ENCODE measurements at places on chromosomes 6 and 20.

GRCh38 chr6:129153257-129153656 is 270.3 kb downstream of the LAMA2 start:
- no peak for DNase-seq

- DNase-seq, result peak; percentile 15
Measured at GRCh38 chr6:36724514-36725390, 27.1 kb downstream of the RAB44 start.

DNA sequence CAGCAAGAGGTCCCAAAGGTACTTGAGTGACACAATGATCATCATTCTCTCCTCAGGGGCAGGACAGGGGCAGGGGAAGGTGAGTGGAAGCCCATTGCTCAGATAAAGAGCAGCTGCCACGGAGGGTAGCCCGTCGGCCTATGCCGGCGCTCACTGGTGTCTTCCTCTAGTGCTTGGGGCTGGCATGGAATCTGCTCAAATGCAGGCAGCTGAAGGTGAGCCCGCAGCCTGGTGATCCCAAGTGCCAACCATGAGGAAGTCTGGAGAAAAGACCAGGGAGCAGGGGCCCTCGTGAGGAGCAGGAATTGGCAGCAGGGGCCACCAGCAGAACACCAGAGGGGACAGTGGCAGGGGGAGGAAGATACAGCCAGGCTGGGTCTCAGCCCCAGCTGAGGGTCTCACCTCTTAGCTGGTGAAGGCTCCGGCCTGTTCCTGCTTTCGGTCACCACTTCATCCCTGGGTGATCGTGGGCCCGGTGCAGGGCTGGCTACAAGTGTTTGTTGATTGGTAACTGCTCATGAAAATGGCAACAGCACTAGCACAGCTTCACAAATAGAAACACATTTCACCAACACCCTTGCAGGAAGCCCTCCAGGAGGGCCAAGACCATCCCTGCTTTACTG is 24.7 kb downstream of the RBCK1 start:
- no peak for DNase-seq

DNA sequence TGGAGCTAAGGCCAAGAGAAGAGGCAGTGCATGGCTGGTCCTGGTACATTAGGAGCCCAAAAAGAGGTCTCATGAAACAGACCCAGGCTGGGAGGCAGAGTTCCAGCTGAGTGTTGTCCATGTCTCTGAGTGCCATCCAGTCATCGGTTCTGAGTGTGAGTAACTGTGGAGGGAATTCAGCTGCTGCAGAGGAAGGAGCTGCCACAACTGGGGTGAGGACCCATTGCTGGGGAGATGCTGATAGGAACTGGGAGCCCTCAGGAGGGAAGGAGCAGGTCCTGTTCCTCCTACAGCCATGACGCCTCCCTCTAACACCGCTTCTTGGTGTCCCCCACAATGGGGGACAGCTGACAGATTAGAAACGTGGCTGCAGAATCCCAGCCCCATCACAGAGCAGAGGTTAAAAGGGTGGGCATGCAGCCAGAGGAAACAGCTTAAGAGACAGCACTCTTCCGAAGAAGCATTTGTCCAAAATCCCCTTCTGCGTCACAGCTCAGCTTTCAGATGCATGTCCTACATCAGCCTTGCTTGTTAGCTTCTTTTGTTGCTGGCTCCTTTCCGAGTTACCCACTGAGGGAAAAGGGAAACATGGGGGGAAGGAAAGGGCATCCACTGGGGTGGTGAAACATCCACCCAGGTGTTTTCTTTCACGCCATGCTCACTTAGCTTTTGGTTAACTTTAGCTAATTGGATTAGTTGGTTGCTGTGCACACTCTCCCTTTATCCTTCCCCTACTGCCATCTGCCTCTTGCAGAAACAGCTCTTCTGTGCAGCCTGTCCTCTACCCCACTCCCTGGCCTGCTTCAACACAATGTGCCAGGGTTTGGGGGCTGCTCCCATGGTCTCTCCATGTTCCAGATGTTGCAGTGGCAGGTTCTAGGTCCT is 239.2 kb downstream of the SYNDIG1 start:
- peak; percentile 16 for DNase-seq

GRCh38 chr20:16647875-16648597 is 74.8 kb upstream of the KIF16B start:
- no peak for DNase-seq

DNA sequence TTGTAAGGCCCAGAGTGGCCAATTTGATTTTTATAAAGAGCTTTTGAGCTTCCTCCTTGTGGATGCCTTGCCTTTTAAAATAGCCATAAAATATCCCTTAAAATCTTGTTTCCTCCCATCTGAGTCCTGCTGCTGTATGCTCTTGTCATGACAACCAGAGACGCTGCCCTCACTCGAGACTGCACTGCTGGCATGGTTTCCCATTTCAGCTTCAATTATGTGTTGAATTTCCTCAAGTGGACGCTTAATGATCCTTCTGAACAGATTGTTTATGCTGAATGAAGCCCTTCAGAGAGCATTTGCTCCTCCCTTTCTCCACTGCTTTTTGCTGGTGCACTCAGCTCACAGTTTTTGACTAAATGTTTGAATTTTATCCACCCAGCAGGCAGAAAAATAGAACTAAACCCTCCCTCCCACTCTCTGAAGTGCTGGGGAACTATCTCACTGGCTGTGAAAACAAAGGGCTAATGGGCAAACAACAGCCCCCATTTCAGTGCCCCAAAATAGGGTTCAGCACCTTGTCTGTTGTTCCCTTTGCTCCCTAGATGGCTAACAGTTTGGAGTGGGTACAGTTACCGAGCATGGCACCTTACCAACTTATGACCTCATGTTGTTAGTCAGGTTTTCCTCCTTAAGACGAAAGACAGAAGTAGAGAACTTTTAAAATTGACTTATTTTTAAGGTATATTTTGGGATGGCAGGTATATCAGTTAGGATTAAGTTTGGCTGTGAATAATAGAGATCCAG is 45.5 kb upstream of the RNF8 start:
- DNase-seq, result peak; percentile 88

Data from right lung (tissue), 10 donors.